ENCODE measurements at places on chromosomes 1 and 21.

GRCh38 chr1:187054862-187055757, 226.4 kb downstream of the PLA2G4A start:
- DNase-seq: no peak

DNA sequence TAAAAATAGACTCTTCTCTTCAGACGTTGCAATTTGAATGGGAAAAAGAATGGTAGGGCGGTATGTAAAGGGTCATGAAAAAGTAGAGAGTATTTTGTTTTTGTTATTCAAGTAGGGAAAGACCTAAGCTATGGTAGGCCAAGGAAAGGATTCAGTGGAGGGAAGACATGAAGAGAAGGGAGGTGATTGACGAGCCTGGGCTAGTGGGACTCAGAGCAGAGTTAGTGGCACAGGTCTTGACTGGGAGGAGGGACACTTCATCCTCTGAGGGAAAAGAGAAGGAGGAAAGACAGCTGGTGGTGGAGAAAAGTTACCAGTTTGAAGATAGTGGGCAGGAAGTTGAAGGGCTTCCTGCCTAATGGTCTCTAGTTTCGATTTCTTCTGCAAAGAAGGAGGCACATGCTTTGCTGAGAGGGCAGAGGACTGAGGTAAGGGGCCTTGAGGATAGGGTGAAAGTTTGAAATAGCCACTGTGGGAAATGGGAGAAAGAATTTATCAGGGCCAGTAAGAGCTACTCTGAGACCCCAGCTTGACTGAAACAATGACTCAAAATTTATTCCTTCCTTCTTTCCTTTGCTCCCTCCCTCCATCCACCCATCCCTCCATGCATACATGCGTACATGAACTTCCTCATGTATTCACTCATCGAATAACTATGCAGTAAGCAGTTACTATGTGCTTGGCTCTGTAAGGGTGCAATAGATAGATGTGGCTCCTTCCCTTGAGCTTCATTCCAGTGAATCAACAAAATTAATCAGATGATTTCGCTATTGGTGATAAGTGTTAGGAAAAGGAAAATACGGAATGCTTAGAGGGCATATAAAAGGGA, 4.2 kb downstream of the CD48 start:
- no peak for DNase-seq

GRCh38 chr21:44872649-44873355, 688 bp downstream of the PTTG1IP start:
- DNase-seq: peak; percentile 48

GRCh38 chr1:235920596-235921375, 54.1 kb upstream of the LYST start:
- no peak for DNase-seq
